ENCODE measurements at places on chromosomes 3 and 15.

GRCh38 chr3:12901623-12902045 lies 60.3 kb upstream of the RPL32 start:
- no peak for DNase-seq

DNA sequence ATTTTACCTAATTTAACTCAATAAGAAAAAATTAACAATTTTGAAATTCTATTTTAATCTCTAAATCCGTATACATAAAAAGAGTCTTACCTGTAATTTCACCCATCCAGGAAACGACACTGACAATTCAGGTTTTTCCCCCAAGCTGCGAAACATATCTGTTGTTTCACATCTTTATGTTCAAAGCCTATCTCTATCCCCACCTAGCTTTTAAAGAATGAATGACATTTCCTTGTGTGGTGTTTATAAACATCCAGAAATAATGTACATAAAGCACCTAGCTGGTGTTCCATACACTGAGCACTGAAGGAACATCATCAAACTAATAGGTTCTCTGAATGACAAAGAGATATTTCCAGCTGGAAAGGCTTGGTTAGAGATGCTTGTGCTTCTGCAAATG lies 867.8 kb downstream of the SQOR start:
- DNase-seq: no peak

DNA sequence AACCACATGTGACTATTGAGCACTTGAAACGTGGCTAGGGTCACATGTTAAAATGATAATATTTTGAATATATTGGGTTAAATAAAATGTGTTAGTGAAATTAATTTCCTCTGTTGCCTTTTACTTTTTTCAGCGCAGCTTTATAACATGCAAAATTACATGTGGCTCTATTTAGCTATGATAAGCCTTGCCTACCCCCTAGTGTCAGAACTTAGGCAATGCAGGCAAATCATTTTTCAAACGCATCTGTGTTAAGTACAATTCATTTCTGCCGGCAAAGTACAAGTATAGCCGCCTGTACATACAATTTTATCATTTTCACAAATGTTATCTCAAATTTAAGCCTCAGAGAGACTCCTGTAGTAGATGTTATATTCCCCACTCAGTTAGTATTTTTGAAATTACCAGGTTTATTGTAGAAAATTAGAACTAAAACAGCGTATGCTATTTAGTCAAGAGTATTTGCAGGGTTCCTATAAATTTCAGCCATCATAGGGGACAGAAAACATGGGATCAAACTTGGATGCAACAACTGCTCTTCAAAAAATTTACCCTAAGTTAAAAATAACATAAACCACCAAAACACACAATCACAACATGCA lies 56.1 kb downstream of the TAFA4 start:
- no peak for DNase-seq

- DNase-seq: no peak
Measured at GRCh38 chr15:22868495-22868894, 30.0 kb downstream of the NIPA2 start.

DNA sequence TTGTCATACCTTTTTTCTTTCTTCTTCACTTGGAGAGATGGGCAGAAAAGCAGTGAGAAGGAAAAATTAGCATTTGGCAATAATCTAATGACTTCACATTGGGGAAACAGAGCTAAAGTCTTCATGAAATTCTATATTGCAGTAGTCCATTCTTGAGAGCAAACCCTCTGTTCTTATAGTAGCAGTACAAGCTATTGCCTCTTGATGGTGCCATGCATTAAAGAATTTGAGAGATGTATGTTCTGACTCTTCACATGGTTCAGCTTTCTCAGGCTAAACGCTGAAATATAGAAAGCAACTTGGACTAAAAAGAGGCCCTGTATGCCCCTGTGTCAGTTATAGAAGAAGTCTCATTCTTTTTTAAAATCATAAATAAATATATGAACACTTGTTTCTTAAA lies 36.0 kb downstream of the PHLDB2 start:
- no peak for DNase-seq

DNA sequence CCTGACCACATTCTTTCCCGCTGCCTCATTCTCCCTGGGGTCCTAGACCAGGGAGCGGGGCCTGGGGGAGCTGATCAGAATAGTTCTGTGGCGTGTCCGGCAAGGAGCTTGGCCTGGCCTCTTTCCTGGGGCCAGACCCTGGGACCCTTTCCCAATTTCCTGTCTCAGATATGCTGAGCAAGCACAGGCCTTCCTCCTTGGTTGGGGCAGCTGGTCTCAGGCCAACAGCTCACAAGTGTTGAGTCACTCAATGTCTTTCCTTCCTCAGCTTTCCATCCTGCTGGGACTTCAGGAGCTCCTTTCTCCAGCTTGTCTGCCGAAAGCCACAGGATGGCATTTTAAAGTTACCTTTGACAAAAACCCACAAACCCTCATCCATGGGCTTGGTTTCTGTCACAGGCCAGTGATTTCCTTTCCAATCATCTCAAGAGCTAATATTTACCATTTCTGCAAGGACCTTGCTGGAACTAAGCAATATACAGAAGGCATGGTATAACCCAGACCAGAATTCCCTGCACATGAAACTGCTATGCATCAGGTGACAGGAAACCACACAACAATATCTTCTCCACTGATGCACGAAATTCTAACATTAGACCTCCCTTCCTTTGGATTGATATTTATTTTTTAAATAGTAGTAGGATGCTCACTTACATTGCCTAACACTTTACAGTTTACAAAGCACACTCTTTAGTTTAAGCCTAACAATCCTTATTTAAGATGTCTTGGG lies 19.5 kb upstream of the TIMP4 start:
- DNase-seq: no peak

DNA sequence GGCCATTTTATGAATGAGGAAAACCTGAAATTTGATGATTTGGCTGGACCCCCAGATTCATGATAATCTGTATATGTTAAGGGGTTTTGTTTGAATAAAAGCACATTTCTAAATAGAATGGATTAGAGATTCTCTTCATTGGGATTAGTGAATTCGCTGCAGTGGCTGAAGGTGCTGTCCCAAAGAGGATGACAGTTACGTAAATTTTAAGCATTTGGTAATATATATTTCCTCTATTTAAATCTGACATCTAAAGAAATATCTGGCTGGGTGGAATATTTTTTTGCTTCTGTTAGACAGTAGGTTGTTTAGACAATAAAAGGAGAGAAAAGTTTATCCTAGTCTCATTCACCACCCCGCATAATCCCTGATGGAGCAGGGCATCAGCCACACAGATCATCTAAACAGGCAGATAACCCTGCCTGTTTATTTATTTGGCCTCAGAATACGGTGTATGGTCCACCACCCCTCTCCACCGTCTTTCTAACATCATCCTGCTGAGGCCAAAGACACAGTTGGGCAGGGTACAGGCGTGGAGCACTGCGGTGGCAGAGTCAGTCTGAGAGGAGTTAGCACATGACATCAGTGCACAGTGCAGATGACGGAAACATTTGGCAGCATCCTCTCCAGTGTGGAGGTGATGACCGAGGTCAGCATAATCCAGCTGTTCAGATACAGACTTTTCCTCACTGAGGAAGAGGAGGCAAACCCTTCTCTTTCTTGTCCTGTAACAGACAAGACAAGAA lies 20.4 kb upstream of the NFKBIZ start:
- no peak for DNase-seq

GRCh38 chr3:29619676-29620075 lies 338.8 kb downstream of the RBMS3 start:
- DNase-seq: no peak

DNA sequence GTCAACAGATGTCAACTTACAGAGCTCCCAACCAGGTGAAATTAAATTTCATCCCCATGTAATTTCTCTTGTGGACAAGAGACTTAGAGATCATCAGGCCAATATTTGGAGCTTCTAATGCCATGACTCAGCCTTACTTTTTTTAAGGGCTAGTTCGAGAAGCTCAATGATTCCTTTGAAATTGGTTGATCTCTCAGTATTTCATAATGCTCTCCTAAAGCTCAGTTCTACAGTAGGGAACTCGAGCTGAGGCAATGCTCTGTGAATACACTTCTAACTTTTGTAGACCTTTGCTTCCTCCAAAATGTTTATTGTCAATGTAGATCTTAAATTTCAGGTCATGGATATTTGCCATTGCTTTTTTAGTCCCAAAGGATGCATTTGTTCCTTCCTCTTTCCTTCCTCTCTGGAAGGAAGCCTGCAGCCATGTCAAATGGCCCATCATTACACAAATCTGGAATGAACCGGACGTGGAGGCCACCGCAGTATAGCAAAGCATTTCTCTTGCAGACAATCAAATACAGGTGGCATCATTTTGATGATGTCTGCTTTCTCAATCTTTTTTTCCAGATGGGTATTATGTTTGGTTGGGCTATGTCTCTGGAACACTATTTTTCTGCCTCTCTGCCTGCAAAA lies 28.3 kb downstream of the STARD5 start:
- no peak for DNase-seq

- DNase-seq: no peak
Measured at GRCh38 chr3:114706591-114707232, 412.9 kb downstream of the TIGIT start.

DNA sequence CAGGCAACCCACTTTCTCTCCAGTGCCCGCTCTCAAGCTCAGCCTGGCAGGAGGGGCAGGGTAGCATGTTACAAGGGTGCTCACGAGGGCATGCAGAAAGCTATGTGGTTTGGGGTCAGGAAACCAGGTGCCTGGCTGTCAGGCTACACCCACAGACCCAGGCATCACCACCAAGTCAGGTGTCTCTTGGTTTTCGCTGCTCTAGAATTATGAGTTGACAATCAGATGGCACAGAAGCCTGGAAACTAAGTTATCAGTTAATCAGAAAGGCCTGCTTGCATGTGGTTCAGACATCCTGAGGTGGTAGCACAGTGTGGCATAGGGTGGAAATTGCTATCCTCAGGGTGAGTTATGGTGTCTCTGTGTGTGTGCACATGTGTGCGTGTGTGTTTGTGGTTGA lies 16.2 kb upstream of the CCR9 start:
- no peak for DNase-seq

- no peak for DNase-seq
Measured at GRCh38 chr3:134061401-134061800, 31.7 kb upstream of the SLCO2A1 start.

GRCh38 chr3:67048715-67049074 lies 50.6 kb downstream of the KBTBD8 start:
- DNase-seq: no peak

- no peak for DNase-seq
Measured at GRCh38 chr15:75346796-75347221, at the start of gene NEIL1. TSS of gene NEIL1 (plus strand) at chr15:75347039. CDS start at chr15:75348906, 1,867 bp downstream.

DNA sequence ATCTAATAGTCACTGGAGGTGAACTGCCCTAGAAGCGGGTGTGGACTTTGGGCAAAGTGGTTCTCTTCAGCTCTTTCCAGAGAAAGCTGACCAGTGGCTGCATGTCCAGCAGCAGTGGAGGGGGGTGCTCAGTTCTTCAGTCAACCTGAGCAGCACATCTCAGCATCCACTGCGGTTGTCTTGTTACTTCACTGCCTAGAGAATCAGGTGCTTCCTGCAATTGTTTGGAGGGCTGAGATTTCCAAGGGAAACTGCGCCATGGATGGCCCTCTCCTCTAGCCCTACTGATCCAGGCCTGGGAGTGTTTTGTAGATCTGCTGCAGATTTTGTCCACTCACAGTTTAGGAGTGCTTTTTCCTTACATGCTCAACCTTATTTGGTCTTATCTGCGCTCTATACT lies 65.6 kb upstream of the CFAP161 start:
- no peak for DNase-seq

DNA sequence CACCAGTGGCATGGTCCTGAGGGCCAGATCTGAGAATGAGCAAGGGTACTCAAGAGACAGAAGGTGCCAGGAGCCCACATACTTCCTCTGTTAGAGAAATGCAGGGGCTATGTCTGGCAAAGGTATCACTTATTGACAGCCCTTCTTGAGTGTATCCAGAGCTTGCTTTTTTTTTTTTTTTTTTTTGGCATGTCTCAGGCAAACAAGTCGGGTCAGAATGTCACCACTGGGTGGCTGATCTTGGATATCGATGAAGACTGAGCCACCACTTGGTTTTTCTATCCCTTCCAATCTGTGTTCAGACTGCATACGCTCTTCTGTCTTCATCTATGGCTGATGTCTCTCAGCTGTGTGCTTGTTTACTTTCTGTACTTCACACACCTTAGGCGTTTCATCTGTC lies 363.4 kb upstream of the C2CD4B start:
- no peak for DNase-seq

DNA sequence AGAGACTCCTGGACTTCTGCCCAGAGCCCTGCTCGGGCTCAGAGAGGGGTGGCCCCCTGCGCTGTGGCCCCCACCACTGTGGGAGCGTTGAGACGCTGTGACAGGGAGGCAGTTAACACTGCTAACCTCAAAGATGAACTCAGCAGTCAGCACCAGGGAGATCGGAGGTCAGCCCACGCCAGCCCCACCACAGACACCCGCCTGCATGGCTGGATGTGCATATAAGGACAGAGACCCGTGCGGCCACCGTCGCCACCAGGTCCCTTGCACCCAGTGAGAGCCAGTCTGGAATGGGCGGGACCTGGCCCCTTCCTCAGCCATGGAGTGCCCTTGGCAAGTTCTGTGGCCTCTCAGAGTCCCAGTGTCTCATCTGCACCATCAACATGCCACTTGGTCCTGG lies 48.5 kb upstream of the FURIN start:
- DNase-seq: no peak

- DNase-seq: no peak
Measured at GRCh38 chr3:77081240-77081661, 41.4 kb downstream of the ROBO2 start.

DNA sequence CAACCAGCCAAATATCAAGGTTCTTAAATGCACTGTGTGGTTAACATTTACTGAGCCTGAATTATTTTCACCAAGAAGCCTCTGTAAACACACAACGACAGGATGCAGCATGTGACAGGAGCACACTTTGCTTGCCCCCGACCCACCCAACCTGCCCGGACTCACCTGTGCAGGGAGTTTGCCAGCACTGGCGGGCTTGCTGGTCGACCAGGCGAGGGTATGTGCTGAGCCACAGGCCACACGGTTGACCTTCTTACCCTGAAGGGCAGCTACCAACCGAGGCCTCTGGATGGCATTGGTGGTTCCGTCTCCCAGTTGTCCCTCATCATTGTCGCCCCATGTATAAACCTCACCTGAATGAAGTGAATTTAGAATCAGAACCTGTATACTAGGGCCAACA lies 25.7 kb upstream of the OCA2 start:
- DNase-seq: no peak

GRCh38 chr3:69876073-69876472 lies 123.5 kb upstream of the SAMMSON start:
- DNase-seq: no peak

- DNase-seq: no peak
Measured at GRCh38 chr3:56997675-56998074, 62.8 kb upstream of the SPATA12 start.

DNA sequence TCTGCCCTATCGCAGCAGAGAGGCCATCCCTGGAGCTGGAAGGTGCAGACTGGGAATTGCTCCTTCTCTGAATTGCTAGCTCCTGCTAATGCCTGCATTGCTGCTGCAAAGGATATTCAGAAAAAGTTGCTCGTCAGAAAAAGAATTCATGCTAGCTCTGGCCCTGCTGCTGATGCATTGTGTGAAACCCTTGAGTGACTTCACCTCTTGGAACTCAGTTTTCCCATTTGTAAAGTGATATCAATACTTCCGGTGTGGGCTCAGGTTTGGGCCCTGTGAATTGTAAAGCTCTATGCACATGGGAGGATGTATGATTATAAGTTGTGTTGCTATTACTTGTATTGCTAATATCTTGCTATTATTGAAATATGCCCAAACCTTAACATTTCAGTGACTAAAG lies 11.4 kb downstream of the SQOR start:
- no peak for DNase-seq

All from GM18507 (cell line).